Activated CD4-positive, CD25-positive, alpha-beta regulatory T cell (primary cell): ENCODE measurements at places on chromosomes 13 and 19.

GRCh38 chr19:44747739-44748425 is 626 bp upstream of the BCL3 start:
- no peak for DNase-seq

- no peak for DNase-seq
Observed at GRCh38 chr13:113178070-113178895, 19.8 kb downstream of the PROZ start.

DNA sequence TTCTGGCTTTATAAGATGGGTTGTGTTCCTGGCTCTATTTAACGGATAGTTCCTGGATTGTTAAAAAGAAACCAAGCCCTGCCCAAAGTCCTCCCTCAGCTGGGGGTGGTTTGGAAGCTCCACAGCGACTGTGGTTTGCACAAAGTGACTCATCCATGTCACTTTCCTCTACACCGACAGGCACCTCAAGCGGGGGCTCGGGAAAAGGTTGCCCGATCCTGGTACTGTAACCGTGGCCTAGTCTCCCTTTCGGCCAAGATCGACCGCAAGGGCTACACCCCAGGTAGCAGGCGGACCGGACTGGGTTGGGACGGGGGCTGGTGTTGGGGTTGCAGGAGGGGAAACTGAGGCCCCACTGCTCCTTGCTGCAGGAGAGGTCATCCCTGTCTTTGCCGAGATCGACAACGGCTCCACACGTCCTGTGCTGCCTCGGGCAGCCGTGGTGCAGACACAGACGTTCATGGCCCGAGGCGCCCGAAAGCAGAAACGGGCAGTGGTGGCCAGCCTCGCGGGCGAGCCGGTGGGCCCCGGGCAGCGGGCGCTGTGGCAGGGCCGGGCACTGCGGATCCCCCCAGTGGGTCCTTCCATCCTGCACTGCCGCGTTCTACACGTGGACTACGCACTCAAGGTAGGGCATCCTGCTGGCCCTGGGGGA is 1.6 kb downstream of the ARRDC2 start:
- no peak for DNase-seq

GRCh38 chr13:32645854-32646253 is 59.6 kb downstream of the PDS5B start:
- no peak for DNase-seq

DNA sequence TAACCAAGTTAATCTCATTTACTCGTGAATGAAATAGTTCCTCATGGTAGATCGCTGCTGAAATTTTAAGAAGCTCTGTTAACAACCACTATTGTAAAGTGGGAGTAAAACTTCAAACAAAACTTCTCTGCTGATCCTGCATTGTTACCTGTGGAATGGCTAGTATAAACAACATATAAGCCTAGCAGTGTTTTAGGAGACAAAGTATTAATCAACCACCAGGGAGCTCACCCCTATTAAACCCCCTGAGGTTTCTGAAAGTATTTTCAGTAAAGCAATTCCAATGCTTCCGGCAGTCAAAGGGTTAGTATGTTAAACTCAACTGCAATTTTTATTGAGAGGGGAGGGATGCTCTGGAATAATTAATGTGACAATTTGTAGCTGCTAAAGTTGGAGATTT is 30.0 kb upstream of the PCDH17 start:
- no peak for DNase-seq

GRCh38 chr13:30616927-30617314 is 799 bp upstream of the USPL1 start:
- peak; percentile 29 for DNase-seq

DNA sequence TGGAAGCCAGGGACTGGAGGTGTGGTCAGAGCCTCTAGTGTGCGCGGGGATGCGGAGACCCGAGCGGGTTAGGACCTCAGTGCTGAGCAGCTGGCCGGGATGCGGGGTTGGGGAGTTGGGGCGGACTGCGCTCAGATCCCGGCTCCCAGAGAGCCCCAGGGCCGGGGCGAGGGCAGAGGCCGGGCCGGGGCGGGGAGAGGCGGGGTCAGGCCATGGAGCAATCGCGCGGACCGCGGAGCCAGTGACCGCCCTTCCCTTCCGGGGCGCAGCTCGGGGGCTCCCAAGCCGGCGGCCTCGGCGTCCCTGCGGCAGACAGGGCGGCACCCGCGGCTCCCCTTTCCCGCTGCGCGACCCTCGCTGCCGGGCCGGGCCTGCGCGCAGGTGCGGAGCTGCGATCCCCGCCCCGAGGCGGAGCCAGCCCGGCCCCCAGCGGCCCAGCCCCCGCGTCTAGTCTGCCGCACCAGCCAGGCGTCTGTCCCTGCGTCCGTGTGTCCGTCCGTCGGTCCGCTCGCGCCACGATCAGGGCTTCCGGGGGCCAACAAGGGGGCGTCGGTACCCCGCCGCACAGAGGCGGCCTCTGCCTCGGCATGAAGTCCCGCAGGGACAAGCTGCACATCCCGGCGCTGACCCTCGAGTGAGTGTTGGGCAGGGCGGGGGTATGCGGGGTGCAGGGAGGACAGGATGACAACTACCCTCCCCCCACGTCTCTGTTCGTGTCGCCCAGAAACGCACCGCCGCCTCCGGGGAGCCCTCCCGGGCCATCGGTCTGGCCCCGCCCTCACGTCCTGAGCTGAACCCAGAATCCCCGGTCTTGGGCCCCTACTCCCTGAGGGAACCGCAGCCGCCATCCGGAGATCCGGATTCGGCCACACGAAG is 12.4 kb downstream of the MAST3 start:
- peak; percentile 25 for DNase-seq

DNA sequence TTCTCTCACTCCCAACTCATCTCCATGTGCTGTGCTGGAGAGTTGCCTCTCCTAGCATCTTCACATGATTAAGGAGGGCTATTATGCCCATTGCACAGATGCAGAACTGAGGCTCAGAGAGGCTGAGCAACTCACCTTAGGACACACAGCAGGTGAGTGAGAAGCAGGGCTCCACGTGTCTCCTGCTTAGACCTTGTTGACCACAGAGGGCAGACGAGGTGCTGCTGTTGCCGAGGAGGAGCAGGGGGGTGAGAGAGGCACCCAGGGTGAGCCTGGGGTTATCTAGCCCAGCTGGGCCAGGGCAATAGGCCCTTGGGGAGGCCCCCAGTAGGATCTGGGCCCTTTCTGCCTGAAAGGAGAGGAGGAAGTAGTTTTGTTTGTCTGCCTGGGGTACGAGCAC is 2.4 kb upstream of the HSH2D start:
- no peak for DNase-seq
